ENCODE measurements at places on chromosomes 13 and 19. TPM values are rescaled to one million over a fixed set of nuclear protein-coding genes. Genes with fewer than 3 reads are reported as not detected.
A peak's percentile ranks its signal among the peaks of the same experiment; 100 is the strongest.

- DNase-seq: peak; percentile 93
Observed at GRCh38 chr13:113902986-113903775, 39.3 kb upstream of the GAS6 start.

GRCh38 chr13:104979281-104980030, 1556.0 kb downstream of the EFNB2 start:
- no peak for DNase-seq

Gene CEACAM16
- not detected for polyA plus RNA-seq

Gene ZNF560
- 0.16 TPM for polyA plus RNA-seq

Gene CCDC169
- 0.79 TPM for polyA plus RNA-seq

Gene ZNF792
- polyA plus RNA-seq: 1.0 TPM

- no peak for DNase-seq
Observed at GRCh38 chr13:46934749-46935148, 37.9 kb upstream of the HTR2A start.

DNA sequence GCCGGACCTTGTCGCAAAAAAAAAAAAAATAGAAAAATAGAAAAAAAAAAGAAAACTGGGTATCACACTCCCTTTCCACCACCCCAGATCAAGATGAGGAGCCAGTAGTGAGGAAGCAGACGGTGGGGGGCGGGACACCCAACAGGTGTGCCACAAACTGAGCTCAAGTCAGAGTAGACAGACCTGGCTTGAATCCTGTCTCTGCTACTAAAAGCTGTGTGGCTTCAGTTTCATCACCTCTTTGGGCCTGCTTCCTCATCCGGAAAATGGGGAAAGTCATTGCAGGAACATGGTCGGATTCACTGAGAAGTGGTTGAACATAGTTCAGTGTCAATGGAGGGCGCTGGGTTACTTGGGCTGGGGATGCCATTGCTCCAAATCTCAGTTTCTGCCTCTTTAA, 2.9 kb downstream of the HIF3A start:
- no peak for DNase-seq

Gene ZNF416
- 5.8 TPM for polyA plus RNA-seq

Gene NALCN
- polyA plus RNA-seq: 3.5 TPM

DNA sequence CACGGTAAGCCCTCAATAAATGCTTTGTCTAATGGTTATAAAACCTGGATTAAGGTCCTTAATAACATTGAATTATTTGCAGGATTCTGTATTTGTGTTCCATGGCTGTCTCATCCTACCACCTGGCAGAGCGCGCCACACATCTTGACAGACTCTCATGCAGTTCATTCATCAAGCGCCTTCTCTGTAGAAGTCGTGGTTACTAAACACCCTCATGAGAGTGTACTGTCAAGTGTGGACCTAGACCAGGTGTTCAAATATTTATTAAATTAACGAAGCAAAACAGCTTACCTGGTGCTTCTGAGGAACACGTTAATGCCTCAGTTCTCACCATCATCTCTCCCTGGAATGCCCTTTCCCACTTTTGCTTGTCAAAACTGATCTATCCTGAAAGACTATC, 13.1 kb upstream of the FBXL3 start:
- DNase-seq: no peak

DNA sequence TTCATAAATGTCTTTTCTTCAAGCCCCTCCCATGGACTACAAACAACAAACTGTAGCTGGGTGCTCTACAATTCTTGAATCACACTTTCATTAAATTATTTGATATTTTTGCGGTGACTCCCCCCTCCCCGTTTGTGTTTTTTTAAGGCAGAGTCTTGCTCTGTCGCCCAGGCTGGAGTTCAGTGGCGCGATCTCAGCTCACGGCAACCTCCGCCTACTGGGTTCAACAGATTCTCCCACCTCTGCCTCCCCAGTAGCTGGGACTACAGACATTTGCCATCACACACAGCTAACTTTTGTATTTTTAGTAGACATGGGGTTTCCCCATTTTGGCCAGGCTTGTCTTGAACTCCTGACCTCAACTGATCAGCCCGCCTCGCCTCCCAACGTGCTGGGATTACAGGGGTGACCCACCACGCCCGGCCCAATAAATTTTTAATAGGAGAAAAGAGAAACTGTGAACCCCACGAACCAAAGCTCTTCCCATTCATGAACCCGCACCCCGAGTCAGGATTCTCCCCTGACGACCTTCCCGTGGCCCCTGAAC, 703 bp downstream of the ZNF506 start:
- peak; percentile 1 for DNase-seq

Gene APLP1
- polyA plus RNA-seq: 16.8 TPM

Gene PLIN5
- not detected for polyA plus RNA-seq

DNA sequence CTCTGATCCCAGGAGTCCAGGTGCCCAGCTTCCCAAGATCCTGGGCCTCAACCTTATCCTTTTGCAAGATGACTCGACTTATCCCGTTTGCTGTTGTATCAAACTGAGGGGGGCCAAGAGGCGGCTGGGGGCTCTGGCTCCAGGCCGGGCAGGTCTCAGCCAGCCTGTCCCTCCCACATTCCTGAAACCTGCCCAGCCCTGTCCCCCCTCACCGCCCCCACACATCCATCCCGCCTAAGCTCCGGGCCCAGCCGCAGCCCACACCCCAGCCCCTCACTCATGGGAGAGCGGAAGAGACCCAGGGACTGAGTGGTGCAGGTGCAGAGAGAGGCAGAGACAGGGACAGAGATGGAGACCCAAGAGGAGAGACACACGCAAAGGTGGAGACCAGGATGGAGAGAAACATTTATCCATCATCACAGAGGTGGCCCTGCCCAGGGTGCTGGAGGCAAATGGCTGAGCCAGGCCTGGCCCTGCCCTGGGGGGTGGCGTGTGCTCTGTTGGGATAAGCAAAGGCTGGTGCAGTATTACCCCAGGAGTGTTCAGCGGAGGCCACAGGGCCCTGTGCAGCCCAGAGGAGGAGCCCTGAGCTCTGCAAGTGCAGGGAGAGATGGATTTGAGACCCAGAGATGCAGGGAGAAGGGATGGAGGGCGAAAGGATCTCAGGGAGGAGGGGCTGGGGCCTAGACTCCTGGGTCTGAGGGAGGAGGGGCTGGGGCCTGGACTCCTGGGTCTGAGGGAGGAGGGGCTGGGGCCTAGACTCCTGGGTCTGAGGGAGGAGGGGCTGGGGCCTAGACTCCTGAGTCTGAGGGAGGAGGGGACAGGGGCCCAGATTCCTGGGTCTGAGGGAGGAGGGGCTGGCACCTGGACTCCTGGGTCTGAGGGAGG, 1.6 kb downstream of the BCAM start:
- DNase-seq: no peak

GRCh38 chr13:110628477-110628793, 13.1 kb downstream of the NAXD start:
- no peak for DNase-seq

- no peak for DNase-seq
Observed at GRCh38 chr19:22422211-22422610, at the start of gene ZNF98. Gene ZNF98 (minus strand): TSS chr19:22422346. CDS start chr19:22422224, 122 bp downstream.

DNA sequence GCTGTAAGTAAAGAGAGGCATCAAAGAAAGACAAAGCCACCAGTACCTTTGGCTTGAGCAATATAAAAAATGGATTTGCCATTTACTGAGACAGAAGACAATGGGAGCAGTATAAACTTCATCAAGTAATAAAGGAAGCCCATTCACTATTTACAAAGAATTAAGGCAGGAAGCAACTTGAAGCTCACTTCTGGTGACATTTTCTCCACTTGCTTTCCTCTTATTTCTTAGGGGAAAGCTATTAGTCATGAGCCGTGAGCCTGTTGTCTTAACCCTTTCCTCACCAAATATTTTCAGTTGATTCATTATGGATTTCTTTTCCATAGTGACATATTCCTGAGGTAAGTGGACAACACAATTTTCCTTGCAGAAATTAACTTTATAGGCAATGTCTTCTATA, 156.8 kb downstream of the DNAJC3 start:
- peak; percentile 42 for DNase-seq

DNA sequence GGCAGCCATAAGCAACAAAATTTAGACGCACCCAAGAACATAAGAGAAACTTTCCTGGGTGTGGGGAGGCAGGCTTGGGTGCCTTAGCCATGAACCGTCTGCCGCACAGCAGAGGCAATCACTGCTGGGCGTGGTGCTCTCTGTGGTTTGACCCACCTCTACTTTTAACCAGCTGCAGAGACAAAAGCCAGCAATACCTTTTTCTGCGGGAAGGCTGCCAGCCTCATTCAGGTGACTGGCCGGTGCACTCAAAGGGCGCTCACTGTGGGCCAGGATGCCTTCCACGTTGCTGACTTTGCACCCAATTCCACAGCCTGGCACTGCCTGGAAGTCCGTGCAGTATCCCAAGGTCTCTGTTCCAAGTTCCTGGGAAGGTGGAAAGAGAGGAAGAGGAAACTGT, 69.1 kb downstream of the ATP7B start:
- no peak for DNase-seq

GRCh38 chr19:44554641-44555246, 25.3 kb upstream of the CEACAM20 start:
- no peak for DNase-seq

DNA sequence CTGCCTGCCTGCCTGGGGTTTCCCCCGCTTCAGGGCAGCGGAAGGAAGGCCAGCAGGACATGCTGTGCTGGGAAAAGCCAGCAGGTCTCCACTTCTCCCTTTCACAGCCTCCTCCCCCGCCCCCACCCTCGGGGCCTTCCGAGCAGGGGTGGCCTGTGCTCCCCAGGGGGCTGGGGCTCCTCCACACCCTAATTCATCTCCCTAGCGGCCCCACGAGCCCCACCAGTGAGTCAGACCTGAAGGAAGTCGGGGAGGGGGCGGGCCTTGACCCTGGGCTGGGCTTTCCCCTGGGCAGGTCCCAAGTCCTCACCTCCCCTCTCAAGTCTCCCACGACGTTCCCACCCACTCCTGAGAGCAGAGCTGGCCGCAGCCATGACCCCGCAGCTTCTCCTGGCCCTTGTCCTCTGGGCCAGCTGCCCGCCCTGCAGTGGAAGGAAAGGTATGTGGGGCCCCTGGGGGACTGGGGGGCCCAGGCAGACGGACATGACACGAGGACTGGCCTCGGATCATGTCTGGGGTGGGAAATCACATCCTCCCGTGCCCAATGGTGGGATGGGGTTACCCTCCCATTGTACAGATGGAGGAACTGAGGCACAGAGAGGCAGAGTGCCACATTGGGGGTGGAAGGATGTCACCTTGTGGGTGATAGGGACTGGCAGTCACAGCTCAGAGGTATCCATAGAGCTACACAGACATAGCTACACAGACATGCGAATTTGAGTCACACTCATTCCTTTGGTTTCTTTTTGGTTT, at the start of gene EBI3:
Gene EBI3, plus strand, starts transcription at position 345 of the 753 bp plus-strand sequence. Its CDS starts 28 bp downstream, at position 373.
- DNase-seq: peak; percentile 45

DNA sequence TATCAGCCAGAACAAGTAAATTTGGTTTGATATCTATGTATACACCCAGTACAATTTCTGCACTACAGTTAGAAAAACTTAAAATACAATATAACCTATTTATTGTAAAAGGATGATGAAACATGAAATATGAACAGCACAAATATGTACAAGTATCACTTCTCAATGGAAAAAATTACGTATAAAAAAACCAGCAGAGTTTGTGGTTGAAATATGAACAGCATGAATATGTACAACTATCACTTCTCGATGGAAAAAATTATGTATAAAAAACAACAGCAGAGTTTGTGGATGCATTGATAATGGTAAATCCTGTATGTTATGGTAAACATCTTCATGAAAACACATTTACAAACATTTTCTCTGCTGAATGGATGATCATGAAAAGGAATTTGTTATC, 32.4 kb upstream of the CEACAM21 start:
- DNase-seq: no peak

Gene IL12RB1
- polyA plus RNA-seq: not detected

GRCh38 chr13:41942462-41943094, 18.3 kb downstream of the VWA8 start:
- peak; percentile 65 for DNase-seq

GRCh38 chr19:54521022-54521859, 18.6 kb downstream of the LAIR2 start:
- no peak for DNase-seq

Gene SLC27A1
- 20.4 TPM for polyA plus RNA-seq

Gene IGFL2
- polyA plus RNA-seq: not detected

GRCh38 chr19:33143897-33144405, 12.0 kb downstream of the WDR88 start:
- DNase-seq: peak; percentile 76

GRCh38 chr13:82248762-82249161, 1633.5 kb downstream of the SLITRK1 start:
- no peak for DNase-seq

- DNase-seq: no peak
Observed at GRCh38 chr13:76153239-76153638, 517.1 kb downstream of the LMO7 start.

- DNase-seq: no peak
Observed at GRCh38 chr13:54949735-54950134, 1921.1 kb downstream of the OLFM4 start.

Gene PRODH2
- polyA plus RNA-seq: not detected

DNA sequence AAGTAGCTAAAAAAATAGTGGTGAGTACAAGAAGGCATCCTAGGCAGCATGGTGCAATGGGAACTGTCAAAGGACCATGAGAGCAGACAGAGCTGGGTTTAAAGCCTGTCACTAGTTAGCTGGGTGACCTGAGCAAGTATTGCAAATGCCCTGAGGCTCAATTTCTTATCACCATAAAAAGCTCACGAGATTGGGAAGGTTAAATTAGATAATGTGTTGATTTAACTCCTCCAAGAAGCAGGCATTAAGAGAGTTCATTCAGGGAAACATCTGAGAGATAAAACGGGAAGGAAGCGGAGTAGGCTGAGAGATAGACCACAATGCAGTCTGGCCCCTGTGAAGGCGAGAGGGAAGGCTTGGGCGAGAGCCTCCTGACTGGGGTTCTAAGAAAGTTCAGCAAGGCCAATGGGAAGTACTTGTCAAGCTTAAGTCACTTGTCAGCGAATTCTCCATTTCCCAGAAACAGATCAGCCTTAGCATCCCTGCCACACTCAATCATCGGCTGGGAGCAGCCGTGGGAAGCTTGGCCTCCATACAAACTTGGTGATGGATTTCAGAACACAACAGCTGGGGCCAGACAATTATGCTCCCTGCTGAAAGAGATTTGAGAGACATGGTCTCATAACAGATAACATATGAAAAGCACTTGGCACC, 105.5 kb downstream of the POU4F1 start:
- no peak for DNase-seq

DNA sequence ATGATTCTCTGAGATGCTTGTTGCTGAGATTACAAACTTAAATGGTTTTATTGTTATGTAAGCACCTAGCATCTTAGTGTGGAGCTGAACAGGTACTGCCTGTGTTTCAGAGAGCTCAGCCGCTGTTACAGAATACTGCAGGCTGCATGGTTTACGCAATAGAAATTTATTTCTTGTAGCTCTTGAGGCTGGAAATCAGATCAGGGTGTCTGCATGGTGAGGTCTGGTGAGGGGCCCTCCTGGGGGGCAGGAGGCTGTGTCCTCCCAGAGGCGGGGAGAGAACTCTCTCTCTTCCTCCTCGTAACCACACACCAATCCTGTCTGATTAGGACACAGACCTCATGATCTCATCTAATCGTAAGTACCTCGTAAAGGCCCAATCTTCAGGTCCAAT, 13.1 kb downstream of the ATP11A start:
- DNase-seq: no peak

Gene ZNF701
- 6.7 TPM for polyA plus RNA-seq

- DNase-seq: peak; percentile 81
Observed at GRCh38 chr13:52455677-52456041, 381 bp downstream of the CKAP2 start.

Measured in GM23248 (cell line).